Tongue (tissue), 3 donors: ENCODE measurements at places on chromosomes 5 and 9.

DNA sequence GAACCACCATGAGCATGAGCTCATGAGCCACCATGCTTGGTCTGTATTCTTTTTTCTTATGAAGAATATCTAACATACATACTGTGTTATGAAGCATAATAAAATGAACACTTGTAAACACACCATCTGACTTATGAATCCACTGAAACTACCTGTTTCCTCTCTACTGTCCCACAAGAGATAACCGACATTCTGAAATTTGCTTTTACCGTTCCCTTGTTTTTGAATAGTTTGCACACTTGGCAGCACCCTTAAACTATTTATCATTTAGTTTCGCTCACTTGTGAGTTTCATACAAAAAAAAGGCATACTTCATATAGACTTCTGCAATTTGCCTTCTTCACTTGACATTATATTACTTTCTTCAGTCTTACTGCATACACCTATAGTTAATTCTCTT, 8.9 kb downstream of the LARS1 start:
- DNase-seq: no peak

DNA sequence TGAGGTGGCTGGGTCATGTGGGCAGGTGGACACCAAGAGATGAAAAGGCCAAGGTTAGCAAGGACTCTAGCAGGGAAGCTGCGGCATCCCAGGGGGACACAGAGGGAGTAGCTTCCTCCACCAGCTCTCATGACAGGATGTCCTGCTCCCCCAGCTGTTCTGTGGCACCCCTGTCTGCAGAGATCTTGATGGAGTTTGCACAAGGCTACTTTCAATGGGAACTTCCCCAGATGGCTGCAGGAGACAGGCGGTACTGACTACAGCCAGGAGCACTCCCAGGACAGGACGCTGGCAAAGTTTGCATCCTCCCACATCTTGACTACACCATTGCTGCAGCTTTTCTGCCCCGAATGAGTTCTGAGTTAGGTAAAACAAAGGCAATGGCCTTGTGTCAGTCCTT, 312.8 kb downstream of the TLE4 start:
- DNase-seq: no peak

GRCh38 chr5:138754699-138755057, 1.5 kb downstream of the CTNNA1 start:
- DNase-seq: no peak

DNA sequence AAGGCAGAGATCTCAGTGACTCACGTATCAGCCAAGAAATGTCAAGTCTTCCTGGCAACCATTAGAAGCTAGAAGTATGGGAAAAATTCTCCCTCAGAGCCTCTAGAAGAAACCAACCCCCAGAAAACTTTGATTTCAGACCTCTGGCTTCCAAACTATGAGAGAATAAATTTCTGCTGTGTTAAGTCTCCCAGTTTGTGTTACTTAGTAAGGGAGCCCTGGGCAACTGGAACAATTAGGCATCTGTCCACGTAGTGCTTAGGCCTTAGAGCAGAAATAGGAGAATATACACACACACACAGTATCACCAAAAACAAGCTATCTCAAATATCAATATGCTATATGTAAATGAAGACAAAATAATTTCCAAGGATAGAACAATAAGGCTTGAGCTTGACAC, 894.8 kb upstream of the CDH10 start:
- peak; percentile 0 for DNase-seq

- DNase-seq: no peak
Observed at GRCh38 chr5:140020601-140021177, 22.4 kb downstream of the NRG2 start.

GRCh38 chr5:169628892-169629291, 8.2 kb upstream of the DOCK2 start:
- no peak for DNase-seq

GRCh38 chr5:51816427-51816826, 433.2 kb downstream of the ISL1 start:
- no peak for DNase-seq

DNA sequence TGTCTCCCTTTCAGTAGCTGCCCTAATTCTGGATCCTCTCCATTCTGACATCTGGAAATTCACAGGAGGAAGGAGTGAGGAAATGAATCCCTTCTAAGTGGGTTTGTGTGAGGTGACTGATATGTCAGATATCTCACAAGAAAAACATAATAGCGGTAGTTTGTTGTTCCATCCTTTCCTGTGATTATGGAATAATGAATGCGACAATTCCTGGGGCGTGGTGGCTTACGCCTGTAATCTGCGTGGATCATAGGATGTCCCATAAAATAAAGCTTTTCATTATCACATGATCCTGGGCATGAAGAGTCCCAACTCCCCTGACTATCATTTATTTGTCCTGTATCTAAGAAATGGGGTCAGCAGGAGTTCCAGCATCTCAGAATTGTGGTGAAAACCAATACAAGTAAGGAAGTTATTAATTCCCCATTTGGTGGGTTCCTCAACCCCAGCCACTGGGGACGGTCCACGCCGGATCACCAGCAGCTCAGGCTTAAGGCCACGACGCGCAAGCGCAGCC, 375 bp upstream of the C5orf24 start:
- peak; percentile 17 for DNase-seq

DNA sequence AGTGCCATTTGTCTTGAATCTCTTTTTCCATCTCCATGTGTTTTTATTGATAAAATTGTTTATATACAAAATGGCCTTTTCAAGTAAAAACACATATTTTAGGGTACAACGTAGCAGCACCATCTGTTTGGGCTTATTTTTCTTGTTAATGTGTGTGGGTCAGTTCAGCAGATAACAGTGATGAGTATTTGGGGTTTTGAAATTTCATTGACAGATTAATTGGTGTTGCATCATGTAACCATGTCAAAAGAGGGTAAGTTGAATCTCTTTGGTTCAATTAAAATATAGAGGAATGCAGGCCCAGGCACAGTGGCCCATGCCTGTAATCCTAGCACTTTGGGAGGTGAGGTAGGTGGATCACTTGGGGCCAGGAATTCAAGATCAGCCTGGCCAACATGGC, 20.0 kb upstream of the PURA start:
- no peak for DNase-seq

GRCh38 chr9:38337181-38337580, 55.3 kb upstream of the ALDH1B1 start:
- no peak for DNase-seq

DNA sequence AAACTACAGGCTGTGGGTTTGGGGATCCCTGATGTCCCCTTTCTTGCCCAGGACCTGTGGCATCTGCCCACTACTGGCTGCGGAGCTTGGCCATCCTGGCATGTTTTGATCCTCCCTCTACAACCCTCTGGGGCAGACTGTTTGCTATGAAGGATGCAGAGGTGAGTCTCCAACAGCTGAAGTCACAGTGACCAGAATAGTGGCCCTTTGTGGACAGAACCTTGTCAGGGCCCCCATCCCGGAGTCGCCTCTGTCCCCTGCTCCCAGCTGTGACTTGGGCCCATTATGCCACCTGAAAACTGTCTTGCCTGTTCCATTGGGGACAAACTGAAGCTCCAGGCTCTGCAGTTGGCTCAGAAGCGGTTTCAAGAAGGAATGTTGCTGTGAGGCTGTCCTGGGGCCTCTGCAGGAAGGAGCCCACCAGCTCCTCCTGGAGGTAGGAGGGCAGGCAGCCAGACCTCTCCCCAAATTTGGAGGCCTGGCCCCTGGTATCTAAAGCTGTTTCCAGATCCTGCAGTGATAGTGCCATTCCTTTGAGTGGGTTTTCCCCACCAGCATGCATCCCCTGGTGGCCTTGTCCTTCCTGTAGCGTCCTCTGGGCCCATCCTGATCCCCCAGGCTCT, 93.3 kb downstream of the BARX1 start:
- DNase-seq: no peak

GRCh38 chr9:88661759-88662158, 126.8 kb downstream of the NXNL2 start:
- no peak for DNase-seq

- no peak for DNase-seq
Observed at GRCh38 chr9:121268851-121269641, 1.1 kb downstream of the GSN start.

GRCh38 chr9:133592731-133593409, 16.3 kb downstream of the FAM163B start:
- DNase-seq: no peak

GRCh38 chr9:133202145-133202513, 6.9 kb downstream of the OBP2B start:
- DNase-seq: no peak

- no peak for DNase-seq
Observed at GRCh38 chr9:129731477-129732085, 21.3 kb downstream of the PTGES start.

- peak; percentile 21 for DNase-seq
Observed at GRCh38 chr5:64210866-64211265, 45.2 kb downstream of the RNF180 start.

DNA sequence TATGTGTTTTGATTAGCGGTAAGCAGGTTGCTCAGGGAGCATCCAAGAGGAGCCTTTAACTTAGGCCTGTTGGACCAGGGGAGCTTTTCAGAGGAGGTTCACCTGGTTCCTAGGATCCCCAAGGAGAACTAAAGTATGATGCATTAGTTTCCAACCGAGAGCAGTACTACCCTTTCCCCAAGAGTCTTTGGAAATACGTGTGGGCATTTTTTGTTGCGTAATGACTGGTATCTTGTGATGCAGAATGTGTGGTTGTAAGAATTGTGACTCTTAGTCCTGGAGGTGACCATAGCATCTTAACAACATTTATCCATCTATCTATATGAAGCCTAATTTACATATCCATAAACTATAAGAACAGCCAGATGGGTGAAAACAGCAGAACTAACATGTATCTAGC, 11.0 kb downstream of the CFAP95 start:
- no peak for DNase-seq

- no peak for DNase-seq
Observed at GRCh38 chr9:73168298-73168934, 16.8 kb downstream of the ANXA1 start.

GRCh38 chr9:32430720-32431119, 46.3 kb downstream of the ACO1 start:
- no peak for DNase-seq

DNA sequence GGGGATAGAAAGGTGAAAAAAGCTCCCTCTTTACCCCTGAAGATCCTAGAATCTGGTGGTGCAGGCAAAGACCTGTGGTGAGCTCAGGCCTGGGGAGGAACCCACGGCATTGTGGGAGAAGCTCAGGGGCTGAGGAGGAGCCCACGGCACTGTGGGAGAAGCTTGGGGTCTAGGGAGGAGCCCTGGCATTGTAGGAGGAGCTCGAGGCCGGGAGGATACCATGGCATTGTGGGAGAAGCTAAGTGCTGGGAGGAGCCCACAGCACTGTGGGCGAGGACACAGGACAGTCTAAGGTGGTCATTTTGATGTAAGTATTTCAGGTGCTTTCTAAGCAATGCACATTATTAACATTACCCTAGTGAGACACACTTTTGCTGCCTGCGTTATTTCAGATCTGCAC, 179.7 kb downstream of the HSD17B3 start:
- peak; percentile 18 for DNase-seq

GRCh38 chr9:111597852-111598732, 1.4 kb downstream of the PTGR1 start:
- peak; percentile 83 for DNase-seq

GRCh38 chr9:109498195-109499092, at the start of gene PTPN3:
Gene PTPN3 (minus strand): TSS chr9:109498307. CDS start chr9:109463434, 34,873 bp downstream.
- DNase-seq: peak; percentile 31

DNA sequence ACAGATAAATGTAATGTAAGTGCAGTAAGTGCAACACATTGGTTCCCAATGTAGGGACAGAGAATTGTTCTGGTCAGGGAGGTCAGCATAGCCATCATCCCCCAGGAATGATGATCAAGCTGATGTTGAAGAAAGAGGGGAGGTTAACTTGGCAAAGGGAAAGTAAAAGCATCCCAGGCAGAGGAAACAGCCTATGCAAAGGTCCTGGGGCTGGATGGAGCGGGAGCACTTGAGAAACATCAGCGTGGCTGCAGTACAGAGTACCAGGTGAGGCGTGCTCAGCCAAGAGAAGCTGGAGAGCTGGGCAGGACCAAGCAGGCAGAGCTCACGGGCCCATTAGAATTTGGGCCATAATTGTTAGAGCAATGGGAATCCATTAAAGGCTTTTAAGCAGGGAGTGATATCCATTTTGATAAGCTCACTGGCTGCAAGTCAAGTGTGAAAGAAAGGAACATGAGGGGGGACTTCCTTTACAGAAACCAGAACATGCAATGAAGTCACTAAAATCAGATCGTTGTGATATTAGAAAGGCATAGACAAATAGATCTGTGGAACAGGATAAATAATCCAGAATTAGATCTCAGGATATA, 50.1 kb upstream of the HAND1 start:
- DNase-seq: no peak

- no peak for DNase-seq
Observed at GRCh38 chr9:91162784-91163443, 198.8 kb downstream of the AUH start.

DNA sequence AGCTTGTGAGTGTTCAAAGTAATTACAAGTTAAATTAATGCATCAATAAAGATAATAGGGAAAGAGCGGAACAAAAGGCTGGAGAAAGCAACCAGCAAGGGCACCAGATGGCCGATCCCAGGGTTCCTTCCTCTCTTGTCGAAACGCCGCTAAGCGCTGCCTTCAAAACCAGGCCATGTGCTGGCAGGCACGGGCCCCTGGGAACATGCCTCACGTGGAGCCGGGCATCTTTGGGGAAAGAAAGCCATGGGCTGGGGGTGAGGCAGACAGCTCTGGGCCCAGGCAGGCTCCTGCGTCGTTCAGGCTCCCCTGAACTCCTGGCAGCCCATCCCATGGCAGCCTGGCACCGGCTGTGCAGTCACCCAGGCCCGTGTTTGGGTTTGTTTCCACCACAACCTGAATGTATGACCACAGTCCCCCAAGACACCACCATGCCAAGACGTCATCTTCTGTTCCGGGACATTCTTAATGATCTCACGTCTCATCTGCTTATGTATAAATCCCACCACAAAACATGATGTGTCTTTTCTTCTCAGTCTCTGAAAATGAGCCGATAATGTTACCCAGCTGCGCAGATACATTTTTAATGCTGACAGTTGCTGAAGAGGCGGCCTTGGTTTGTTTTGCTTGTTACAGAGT, 110.4 kb upstream of the SARDH start:
- DNase-seq: peak; percentile 83

DNA sequence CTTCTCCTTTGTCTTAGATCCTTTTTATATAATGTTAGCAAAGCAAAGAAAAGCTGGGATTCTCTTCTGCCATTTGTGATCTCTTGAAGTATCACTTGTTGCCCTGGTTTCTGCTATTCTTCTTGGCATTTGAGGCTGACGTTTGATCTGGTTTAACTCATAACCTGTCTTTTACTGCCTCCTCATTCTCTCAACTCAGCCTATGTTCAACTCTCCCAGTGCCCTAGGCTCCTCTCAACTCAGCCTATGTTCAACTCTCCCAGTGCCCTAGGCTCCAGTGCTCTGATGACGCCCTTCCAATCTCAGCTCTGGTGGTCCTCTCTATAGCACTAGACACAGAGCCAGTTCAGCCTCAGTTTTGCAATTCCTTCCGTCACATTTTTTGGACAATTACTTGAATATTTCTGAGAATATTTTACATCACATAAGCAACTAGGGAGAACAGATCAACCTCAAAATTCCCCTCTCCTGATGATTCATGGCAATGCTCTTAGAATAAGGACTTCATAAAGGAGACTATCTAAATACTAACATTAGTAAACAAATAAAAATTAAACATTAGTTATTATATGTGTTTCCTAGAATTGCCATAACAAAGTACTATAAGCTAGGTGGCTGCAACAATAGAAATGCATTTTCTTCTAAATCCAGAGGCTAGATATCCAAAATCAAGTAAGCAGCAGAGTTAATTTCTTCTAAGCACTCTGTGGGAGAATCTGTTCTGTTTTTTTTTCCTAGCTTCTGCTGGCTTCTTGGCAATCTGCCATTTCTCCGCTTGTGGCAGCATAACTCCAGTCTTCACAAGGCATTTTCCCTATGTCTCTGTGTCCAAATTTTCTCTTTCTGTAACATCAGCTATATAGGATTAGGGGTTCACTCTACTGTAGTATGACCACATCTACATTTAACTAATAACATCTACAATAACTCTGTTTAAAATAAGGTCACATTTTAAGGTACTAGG, 662.1 kb upstream of the FTMT start:
- peak; percentile 81 for DNase-seq
